ENCODE measurements at places on chromosomes 1 and 21. TPM values are rescaled to one million over a fixed set of nuclear protein-coding genes. Genes with fewer than 3 reads are reported as not detected.

- DNase-seq, result peak; percentile 19
These were observed 3.0 kb downstream of the CRCT1 start for GRCh38 chr1:152517237-152517811.

DNA sequence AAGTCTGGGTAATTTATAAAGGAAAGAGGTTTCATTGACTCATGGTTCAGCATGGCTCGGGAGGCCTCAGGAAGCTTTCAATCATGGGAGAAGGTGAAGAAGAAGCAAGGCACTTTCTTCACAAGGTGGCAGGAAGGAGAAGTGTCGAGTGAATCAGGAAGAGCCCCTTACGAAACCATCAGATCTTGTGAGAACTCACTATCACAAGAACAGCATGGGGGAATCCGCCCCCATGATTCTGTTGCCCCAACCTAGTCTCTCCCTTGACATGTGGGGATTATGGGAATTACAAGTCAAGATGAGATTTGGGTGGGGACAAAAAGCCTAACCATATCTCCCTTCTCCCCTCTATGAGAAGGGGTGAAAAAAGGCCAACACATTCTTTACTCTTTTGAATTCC, 11.2 kb upstream of the IVNS1ABP start:
- no peak for DNase-seq

DNA sequence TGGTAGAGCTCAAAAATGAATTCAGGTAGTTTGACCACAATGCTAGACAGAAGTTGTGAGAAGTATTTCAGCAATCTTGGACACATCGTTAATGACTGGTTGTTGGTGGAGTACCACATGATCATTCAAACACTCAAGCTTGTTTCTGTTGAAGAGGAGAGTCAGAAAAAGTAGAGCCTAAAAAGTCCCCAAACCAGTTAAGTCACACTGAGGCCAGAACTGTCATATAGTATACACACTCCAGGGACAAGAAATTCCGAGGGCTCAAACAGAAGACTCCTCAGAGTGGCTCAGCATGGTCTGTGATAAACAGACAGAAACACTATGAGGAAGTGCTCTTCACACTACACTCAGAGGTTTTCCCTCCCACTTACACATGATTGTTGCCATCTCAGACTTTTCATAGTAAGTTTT, 5.8 kb downstream of the TRIM33 start:
- DNase-seq, result no peak

DNA sequence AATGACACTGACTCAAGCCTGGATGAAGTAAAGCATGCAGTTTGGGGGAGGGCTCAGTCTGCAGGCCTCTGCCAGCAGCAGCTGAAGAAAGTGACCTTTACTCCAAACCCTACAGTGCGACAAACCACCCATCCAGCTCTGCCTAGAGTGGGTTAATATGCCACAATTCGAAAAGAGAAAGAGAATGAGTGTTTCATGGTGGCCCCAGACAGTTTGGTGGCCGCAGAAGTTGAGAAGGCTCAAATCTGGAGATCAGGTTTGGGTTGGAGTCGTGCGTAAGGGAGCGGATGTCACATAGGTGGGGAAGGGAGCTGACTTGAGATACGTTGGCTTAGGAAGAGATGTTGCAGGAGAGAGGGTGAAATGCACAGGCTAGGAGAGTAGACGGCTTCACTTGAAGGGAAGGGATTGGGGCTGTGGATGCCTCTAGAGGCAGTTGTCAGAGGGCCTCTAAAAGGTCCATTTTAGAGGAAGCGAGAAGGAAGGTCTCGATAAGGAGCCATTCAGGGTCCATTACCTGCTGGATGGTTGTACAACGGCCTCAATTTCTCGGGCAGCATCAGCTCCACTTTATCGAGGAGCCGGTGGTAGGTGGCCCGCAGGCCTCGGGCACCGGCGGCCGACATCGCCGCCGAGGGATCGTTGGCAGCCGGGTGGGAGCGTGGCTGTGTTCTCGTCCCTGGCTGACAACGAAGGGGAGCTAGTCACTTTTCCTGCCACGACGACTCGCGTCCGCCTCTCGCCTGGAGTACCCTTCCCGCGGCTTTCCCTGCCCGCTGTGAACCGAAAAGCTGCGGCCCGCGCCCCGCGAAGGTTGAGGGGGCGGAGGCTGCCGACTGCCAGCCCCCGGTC, 1.0 kb upstream of the DCAF6 start:
- peak; percentile 65 for DNase-seq

Gene FAM3B
- not detected for total RNA-seq

DNA sequence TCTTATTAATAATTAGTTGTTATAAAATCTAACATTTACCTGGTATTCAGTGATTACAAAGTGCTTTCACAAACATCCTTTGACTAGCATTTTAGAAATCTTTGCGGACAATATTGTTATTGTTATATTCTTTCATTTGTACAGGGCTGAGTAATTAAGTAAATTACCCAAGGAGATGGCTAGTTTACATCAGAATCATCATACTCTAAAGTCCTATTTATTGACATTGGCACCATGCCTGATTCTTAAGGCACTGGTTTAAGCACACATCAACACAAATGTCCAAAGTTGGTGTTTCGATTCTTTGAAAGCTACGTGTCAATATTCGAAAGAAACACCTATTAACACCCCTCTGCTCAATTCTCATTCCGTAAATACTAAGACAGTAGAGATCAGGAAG, 424.6 kb upstream of the CHRM3 start:
- no peak for DNase-seq

GRCh38 chr1:95534985-95535384, 301.0 kb downstream of the RWDD3 start:
- no peak for DNase-seq

Gene MAEL
- 6.5 TPM for total RNA-seq

All from right cardiac atrium (tissue), 5 donors.